ENCODE measurements at places on chromosomes 3 and 15.

GRCh38 chr3:78495301-78495700 lies 1272.5 kb downstream of the ROBO1 start:
- no peak for DNase-seq

DNA sequence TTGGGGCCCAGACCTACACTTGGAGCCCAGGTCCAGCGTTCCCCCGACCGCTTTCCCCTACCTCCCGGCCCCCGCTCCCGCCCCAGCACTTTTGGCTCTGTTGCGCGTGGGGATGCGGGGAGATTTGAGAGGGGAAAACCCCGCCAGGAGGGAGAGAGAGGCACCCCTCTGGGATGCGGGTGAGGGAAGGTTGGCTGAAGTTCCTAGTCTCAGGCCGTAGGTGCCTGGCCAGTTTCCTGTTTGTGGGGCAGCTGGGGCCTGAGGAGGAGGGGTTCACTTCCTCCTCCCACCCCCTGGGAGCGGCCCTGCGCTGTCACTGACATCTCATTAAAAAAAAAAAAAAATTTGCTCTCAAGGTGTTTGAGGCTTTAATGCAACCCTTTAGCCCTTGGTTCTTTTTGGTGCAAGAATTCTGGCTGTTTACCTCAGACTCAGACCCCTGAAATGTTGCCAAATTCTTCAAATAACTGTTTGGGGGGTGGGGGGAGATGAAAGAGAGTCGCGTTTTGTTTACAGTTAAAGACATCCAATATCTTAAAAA lies 2.6 kb downstream of the FAM43A start:
- no peak for DNase-seq

DNA sequence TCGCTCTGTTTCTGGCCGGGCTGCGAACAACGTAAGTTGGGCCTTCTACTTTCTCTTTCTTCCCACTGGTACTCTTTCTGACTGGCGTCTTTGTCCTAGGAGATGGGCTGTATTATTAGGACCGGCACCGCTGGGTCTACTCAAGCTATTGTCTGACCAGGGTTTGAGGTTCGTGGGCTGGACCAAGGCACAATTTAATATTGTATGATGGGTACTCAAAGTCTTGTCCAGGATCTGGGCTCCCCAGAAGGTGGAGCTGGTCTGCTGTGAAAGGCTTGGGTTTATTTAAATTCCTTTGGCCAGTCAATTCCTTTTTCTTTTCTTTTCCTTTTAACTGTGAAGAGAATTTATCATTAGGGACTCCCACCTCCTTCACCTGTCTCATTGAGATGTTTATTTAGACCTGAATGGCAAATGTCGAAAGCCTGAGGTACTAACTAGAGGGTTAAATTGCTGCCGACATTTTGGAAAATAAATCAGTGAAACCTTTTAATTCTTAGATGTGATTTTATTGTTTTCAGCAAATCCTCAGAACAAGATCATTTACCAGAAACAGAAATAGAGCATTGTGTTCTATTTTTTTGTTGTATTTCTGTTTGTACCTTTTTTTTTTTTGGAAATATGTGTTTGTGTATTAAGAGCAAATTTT lies 410 bp downstream of the LRRC49 start:
- no peak for DNase-seq

GRCh38 chr3:37949866-37950265 lies 40.7 kb upstream of the VILL start:
- no peak for DNase-seq

DNA sequence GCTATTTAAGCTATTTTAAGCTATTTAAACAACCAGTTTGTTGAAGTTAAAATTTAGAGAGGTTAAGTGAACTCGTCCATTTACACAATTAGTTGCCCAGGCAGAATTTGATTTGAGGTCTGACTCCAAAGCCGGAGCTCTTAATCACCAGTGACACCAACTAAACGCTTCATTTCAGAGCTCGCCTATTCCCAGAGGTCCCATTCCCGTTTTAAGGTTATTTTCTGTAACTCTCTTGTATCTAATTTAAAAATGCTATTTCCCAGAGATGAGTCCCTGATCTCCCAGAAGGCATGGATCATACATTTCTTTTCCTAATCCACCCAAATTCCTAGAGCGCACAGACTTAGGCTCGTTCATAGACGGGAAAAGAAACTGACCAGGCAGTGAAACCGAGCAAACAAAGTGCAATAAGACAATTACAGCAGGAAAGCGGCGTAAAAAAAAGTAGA lies 904 bp upstream of the MCTP2 start:
- DNase-seq: no peak

- no peak for DNase-seq
Observed at GRCh38 chr3:229183-229661, 32.7 kb downstream of the CHL1 start.

- DNase-seq: no peak
Observed at GRCh38 chr3:157023226-157023625, 136.7 kb downstream of the CCNL1 start.

DNA sequence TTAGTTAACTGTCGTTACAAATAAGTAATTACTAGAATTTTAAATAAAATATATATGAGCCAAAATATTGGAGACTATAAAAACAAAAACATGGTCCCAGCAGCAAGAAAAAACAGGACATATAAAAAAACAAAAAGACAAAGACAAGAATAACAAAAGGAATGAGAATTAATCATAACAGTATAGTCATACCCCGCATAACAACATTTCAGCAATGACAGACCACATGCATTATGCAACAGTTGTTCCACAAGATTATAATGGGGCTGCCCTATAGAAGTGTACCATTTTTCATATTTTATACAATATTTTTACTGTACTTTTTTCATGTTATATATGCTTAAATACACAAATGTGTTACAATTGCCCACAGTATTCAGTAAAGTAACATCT lies 5.6 kb downstream of the HLTF start:
- DNase-seq: no peak

- no peak for DNase-seq
Observed at GRCh38 chr15:52789601-52790168, 451 bp downstream of the ONECUT1 start.

GRCh38 chr3:118000219-118000618 lies 1034.4 kb downstream of the IGSF11 start:
- DNase-seq: no peak

- DNase-seq: no peak
Observed at GRCh38 chr3:73813692-73814292, 189.1 kb upstream of the PDZRN3 start.

- DNase-seq: no peak
Observed at GRCh38 chr15:45087513-45087912, 26.5 kb downstream of the DUOX2 start.

DNA sequence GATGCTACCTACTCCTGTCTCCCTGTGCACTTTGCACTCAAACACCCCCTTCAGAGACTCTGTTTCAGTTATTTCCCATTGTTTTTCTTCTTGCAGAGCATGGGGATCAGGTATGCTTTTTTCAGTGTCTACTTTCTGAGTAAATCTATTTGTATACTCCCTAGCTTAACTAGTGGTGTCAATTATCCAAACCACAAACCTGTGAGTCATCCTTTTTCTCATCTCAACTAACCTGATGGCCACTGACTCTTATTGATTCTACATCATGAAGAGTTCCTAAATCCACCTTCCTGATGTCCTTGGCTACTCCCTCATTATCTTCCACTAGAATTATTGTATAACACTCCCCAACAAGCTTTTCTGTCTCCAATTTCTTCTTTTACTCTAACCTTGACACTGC lies 68.0 kb downstream of the DIPK2A start:
- DNase-seq: no peak

DNA sequence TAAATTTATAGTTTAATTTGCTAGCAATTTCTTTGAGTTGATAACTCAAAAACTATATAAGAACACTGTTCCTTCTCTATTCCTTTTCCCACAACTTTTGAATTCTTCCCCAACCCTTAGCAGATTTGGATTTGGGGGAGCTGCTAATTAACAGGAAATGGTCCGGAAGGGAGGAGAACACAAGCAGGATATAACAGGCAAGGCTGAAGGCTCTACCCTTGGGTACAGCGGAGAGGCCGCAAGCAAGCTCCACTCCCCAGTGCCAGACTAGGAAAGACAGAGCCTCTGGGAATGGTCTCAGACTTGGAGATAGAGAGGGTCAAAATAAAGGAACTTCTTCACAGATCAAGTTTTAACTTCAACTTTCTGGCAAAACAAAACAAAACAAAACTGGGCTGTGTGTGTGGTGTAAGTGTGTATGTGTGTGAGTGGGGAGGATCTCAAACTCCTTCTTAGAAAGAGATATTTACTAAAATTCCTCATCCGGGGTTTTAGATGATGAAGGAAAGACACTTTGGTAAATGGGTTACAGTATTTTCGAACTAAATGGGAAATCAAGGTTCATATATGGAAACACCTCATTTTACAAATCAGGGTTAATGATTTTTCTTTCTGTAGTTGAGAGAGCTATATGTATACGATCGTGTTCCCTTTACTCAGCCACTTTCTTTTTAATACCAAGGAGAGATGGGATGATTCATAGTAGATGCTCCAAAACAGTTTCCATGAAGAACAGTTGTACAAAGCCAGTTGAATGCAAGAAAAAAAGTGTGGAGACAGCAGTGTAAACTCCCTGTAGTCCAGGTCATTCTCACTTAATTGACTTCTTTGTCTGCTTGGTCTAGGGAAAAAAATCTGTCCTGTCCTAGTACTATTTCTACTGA lies 161.1 kb downstream of the TP63 start:
- no peak for DNase-seq

DNA sequence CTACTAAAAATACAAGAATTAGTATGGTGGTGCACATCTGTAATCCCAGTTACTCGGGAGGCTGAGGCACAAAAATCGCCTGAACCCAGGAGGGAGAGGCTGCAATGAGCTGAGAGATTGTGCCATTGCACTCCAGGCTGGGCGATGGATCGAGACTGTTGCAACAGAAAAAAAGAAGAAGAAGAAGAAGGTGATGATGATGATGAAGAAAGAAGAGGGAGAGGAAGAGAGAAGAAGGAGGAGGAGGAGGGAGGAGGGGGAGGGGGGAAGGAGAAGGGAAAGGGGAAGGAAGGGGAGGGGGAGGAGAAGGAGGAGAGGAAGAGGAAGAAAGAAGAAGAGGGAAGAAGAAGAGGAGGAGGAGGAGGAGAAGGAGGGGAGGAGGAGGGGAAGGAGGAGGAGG lies 33.2 kb upstream of the ZNF710 start:
- no peak for DNase-seq

DNA sequence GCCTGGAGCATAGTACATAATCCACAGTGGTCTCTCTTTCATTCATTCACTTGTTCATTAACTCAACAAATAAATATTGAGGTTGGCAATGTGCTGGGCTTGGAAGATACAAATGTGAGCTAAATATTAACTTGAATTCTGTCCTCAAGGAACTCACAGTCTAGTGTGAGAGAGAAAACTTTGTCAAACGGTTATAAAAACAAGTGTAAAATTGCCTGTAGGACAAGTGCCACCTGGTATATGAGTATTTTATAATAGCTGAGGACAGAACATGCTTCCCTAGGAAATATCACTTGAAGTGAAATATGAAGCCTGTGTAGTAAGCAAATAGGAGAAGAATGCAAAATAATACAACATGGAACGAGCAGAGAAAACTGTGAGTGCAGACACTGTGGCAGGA lies 173.1 kb upstream of the CMC1 start:
- DNase-seq: no peak

- no peak for DNase-seq
Observed at GRCh38 chr15:31262143-31262530, 64.5 kb upstream of the KLF13 start.

GRCh38 chr3:72900048-72900447 lies 12.2 kb downstream of the GXYLT2 start:
- DNase-seq: no peak

DNA sequence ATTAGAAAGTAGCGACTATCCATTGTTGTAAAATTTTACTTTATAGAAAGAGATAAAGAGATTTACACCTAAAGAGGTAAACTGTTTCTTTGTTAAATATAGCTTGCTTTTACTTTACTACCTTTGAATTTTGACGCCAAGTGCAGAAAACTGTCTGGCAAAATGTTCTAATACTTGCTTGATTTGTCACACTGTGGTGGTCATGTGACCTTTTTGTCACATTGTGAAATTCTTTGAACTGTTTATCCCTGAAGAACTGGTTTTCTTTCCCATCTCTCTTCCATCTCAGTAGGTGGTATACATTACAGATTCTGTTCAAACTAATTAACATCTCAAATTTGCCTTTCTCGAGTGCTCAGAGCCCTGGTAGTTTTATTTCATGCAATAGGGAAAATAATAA lies 327.4 kb downstream of the NAALADL2 start:
- DNase-seq: no peak

DNA sequence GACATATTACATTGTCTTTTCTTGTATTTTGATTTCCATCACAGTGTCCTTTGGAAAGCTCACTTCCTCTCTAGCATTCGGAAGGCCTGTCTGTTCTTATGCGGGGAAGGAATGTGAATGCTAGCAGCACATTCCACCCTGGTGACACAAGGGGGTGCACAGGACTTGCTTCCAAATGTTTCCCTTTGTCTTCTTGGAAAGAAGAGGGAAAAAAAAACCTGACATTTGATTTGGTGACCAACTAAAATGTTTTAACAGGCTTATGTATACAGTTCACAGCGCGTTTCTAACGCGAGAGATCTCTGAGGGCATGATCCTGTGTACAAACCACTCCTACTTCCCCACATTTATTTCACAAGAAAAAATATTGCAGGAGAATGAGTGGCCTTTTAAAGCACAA lies 107.6 kb upstream of the FXR1 start:
- DNase-seq: no peak

GRCh38 chr15:48962662-48963523 lies 826 bp downstream of the SHC4 start:
- no peak for DNase-seq

DNA sequence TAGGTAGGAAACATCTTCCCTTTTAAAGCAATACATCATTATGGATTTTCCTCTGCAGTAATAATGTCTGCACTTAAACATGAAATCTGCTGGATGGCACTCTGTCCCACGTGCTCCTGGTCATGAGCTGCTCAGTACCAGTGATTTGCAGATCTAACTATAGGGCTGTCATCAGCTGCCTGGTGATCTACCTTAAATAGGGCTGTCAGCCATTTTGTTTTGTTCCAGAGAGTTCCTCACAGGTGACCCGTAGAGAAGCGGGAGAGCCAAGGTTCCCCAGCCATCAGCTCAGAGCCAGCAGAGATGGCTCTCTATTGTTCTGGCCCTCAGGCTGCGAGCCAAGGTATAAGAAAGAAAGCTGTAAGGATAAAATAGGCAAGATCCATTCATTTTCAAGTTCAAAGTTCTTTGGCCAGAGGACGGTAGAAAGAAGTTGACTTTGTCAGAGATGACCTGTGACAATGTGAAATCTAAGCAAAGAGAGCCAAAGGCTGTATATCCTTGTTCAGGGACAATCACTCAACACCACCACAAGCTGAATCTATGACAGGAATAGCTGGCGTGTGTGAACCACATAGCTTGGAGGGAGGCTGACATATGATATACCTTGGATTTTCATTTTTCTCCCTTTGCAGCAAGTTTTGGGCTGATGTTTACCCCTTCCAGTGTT lies 156.5 kb downstream of the RYR3 start:
- no peak for DNase-seq

Data from kidney epithelial cell (primary cell).